Hematopoietic multipotent progenitor cell treated with erythropoietin and hydrocortisone succinate and interleukin-3 and kit ligand, for 4 days (in vitro differentiated cells): ENCODE measurements at places on chromosomes 3 and 15.

GRCh38 chr3:150062492-150062891, 91.8 kb upstream of the PFN2 start:
- DNase-seq, result no peak

- DNase-seq, result peak; percentile 33
Measured at GRCh38 chr3:172709774-172710663, 848 bp downstream of the NCEH1 start.

- DNase-seq, result no peak
Measured at GRCh38 chr3:17136136-17136721, 251.5 kb downstream of the PLCL2 start.

DNA sequence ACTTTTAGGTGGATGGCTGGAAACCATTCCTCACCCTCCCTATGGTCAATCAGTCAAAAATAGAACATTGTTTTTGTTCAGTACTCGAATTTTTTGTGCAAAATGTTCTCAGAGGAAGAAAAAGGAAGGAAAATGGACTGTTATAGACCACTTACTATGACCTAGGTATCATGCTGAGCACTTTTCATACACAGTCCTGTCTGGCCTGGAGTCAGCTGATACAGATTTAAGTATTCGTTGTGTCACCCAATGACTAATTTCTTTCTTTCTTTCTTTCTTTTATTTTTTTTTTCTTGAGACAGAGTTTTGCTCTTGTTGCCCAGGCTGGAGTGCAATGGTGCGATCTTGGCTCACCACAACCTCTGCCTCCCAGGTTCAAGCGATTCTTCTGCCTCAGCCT, 29.1 kb upstream of the TNIK start:
- DNase-seq, result no peak

GRCh38 chr3:43641306-43642114, 19.7 kb upstream of the ANO10 start:
- DNase-seq, result peak; percentile 44
